ENCODE measurements at places on chromosomes 12 and 14.

DNA sequence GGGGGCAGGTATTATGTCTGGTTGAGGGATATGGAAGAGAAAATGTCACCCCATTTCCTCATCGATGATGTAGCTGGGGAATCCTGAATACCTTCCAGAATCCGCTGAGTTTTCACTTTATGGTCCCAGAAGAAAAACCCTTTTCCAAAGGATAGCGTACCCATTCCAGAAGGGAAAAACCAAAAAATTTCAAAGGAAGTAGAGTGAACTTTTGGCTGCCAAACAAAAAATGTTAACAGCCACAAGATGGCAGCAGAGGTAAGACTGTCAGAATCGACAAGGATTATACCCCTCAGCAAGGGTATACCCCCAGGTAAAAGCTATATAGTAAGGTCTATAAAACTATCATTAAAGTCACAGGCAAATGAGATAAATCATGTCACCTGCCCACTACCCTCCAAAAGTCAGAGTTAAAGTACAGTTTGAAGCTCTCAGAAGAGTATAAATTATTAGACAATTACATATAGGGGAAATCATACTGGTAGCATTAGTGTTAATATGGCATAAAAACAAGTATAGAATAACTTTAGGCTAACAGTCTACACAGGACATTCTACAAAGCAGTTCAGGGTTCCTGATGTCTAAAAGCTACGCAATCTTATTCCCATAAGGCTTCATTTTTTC is 18.0 kb downstream of the ACIN1 start:
- DNase-seq: no peak

DNA sequence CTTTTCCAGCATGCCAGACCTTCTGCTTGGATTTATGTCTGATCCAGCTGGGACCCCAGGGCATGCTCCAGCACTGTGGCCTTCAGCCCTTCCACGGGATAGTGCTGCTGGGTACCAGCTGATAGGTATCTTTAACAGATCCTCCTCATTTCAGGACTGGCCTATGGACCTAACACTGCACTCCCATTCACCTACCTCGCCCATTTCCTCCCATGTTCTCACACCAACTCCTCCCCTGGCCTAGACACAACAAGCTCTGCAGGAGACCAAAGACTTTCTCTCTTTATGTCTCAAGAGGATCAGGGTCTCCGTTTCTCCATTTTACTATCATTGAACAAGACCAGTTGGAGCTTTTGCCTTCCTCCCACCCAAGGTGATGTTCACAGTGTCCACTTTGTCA is 140.0 kb upstream of the TMCC3 start:
- DNase-seq: no peak

DNA sequence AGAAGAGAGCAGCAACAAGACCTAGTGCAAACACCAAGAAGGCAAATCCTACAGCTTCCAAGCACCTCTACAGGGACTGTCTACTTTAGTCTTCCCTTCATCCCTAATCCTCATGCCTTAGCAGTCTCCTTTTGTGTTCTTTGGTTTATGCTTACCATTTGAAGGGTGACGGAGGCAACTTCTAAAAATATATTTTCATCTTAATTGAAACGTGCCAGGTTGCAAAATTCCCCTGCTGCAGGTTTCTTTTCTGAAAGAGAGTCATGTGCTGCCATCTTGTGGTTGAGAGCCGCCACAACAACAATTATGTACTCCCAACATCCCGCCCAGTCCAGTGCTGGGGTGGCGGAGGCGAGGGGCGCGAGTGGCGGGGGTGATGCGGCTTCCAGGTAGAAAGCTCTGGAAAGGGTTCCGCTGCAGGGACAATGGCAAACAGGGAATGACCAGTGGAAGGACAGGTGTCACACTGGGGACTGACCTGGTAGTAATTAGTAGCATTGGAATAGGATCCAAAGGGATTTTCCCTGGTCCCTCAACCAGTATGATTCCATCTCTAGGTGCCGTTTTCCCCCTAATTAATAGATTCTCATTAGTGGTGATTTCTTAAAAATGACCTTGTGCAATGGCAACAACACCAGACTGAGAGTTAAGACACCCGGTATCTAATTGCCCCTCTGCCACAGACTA is 80.3 kb upstream of the GNG2 start:
- peak; percentile 76 for DNase-seq

DNA sequence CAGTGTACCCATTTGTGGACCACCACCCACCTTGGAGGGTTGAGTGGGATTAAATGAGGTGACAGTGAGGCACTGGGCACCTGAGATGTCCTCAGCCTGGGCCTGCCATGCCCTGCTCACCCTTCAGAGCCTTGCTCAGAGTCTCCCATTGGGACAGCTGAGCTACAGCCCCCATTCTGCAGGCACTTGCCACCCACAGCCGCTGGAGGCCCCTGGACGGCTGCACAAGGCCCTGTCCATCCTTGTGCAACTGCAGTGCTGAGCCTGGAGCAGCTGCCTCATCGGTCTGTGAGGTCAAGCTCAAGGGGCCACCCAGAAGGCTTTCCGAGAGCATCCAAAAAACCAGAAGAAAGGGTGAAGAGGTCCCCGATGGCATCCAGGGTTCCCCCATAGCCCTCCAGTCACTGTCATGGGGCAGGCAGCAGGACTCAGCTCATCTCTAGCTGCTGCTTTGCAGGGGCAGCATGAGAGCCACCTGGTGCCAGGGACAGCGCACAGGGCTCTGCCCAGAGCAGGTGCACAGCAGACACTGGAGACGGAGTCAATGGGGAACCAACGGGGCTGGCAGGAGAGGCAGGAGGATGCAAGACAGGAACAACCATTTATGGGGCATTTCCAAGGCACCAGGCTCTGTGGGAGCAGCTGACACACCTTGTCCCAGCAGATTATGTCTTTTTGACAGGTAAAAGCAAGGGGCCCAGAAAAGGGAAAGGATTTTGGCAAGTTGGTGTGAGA is 84.6 kb downstream of the ARL6IP4 start:
- peak; percentile 26 for DNase-seq

DNA sequence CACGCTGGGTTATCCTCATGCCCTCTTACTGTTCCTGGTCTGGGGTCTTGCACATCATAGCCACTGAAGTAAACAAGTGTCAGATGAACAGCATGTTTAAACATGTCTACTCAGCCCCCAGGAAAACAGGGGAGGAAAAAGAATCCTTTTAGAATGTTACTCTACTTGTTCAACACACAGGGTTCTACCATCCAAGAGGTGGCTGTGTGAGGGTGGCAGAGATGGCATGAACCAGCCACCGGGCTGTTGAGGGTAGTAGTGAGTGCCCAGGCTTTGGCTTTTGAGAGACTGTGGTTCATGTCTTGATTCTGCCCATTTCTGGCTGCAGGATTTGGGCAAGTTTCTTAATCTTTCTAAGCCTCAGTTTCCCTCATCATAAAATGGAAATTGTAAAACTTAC is 21.6 kb upstream of the CCND2 start:
- DNase-seq: no peak

DNA sequence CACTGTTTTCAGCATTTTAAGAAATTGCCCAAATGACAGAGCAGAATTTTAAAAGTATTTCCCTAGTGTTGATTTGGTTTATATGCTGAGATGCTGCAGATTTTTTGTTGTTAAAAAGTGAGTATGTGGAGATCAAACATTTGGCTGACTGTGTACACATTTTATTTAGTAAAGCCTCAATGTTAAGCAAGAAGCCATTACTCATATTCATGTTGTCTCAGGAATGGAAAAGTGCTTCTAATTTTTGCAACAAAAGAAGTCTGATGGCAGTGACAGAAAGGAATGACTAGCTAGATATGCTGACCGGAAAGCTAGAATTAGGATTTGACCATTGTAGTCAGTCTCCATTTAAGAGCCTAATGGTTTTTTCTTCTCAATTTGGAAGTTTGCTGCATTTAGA is 22.5 kb downstream of the SLC38A6 start:
- no peak for DNase-seq

- DNase-seq: no peak
Observed at GRCh38 chr12:53279283-53279869, 11.3 kb downstream of the ESPL1 start.

DNA sequence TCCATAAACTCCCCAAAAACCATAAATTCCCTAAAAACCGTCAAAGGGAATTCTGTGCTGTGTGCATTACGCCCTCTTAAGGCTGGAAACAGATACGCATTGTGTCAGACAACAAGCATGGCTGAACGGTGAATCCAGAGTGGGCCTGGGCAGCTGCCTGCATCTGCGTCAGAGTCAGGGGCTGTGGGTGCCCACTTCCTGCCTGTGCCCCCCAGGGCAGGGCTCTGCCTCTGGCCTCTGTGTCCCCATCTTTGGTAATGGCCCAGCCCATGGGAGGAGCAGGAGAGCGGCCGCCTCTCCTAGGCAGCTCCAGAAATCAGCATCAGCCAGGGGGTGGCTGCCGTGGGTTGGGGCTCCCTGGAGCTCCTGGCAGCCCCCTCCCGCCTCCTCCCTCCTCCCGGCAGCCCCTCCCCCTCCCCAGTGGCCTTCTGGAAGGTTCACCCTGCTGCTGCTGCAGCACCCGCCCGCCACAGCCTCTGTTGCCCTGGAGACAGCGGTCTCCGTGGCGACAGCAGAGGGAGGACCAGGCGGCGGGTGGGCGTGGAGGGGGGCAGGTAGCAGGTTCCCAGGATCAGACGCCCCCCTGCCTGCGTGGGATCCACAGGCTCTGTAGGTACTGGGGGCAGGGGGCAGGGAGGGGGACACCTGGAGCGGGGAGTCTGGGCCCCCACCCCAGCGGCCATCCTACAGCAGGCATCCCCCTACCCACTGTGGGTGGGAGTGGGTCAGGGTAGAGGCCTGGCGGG is 5.9 kb downstream of the MMP17 start:
- DNase-seq: no peak

DNA sequence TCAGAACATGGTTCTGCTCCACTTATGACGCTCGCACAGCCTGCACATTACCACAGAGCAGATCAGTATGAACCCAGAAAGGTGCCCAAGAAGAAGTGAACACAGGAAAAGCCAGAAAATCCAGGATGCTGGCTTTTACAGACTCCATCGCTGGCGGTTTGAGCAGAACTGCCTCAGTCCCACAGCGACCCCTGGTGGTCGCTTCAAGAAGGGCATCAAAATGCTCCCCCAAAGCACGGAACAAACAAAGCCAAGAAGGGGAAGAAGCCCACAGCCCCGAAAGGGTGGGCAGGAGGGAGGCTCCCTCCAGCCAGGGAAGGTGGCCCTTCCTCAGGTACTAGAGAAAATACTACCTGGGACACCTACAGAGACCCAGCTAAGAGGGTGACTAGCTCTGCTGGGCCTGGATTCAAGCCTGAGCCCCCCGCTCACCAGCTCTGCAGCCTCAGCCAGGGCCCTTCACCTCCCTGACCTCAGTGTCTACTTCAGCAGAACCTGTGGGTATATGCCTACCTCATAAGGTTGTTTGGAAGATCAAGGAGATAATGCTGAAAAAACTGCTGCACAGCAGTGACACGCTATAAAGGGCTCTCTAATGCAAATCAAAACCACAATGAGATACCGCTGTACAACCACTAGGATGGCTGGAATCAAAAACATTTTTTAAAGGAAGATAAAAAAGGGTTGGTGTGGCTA is 98.1 kb downstream of the NCOR2 start:
- no peak for DNase-seq

DNA sequence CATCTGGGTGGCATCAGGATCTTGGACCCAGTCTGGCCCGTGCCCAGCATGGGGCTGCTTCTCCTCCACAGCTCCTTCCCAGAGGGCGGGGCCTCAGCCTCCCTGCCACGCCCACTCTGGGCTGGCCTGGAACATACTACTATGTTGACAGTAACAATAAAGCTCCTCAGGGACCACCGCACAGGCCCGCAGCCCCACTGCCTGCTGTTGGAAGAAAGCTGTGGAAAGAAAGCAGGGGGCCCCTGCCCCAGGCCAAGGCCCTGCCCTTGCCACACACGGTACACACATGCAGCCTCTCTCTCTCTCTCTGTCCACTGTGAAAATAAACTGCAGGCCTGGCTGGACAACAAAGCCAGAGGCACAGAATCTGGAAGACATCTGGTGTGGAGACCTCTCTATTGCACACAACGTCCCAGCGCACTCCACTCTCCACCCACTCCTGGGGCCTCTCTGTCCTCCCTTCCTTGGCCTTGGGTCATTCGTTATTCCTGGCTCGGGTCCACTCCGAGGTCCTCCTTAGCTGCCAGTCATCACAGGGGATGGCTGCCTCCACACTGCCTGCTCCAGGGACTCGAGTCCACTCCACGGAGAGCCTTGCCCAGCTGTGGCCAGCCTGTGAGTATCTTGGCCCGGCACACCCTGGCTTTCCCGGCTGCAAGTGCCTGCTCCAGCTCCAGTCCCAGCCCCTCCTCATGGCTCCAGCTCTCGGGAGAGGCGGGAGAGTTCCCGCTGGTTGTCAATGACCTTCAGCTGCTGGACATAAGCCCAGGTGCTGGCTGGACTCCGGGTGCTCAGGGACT is 11.8 kb upstream of the ENDOU start:
- DNase-seq: no peak

DNA sequence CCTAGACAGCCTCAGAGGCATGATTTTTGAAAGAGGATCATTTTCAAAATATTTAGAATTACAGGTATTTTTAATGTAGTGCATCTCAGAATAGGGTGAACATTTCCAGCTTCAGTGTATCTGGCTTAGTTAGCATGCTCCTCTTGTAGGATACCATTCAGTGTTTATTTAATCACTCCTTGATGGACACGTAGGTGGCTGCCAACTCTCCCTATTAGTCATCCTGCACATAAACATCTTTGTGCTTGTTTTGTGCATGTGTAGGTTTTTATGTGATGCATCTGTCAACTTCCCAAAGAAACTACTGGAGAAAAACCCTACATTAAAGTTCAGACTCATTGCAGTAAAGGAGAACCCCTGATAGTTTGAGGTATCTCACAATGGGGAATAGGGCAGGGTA is 52.5 kb upstream of the RBM19 start:
- DNase-seq: peak; percentile 33

DNA sequence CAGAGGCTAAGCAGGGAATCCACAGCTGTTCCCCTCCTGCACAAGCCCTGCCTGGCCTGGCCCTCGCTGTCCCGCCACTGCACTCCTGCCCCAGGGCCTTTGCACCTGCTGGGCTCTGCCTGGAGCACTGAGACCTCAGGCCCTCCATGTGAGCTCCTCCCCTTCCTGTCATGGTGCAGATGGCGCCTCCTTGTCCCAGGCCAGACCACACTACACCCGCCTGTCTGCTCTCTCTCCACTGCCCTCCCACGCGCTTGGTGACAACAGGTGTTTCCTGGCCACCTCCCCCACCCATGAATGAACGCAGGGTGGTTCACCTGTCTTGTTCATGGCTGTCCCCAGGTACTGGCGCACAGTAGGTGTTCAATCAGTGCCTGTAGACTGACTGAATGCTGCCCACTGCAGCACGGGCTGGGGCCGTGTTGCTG is 82.9 kb downstream of the NCOR2 start:
- no peak for DNase-seq

DNA sequence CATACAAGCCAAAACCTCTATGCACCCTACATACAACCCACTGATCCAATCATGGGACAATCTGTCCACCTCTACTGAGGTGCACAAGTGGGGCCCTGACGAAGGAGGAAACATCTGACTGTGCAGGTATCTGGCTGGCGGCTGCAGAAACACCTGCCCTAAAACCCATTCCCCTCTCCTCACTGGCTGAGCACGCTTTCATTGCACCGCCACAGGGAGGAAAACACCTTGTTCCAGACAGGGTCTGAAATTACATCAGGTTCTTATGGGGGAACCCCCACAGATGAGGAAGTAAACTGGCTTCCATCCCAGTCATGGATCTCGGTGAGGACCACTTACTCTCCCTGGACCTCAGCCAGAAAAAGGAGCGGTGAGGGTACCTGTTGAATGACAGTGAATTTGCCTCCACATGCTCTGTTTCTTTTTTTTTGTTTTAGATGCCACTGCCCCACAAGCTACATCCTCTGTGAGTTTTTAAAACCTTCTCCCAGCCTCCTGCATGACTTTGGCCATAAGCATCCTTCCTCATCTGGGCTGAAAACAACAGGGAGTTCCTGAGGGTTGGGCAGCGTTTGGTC is 23.8 kb upstream of the DGLUCY start:
- peak; percentile 84 for DNase-seq

- DNase-seq: no peak
Observed at GRCh38 chr14:84228702-84229101, 1301.2 kb upstream of the FLRT2 start.

Data from NCI-H1105 treated with DMSO at 0.1 percent for 48 hours (cell line).